GM18507 (cell line): ENCODE measurements at places on chromosomes 1 and 21.

DNA sequence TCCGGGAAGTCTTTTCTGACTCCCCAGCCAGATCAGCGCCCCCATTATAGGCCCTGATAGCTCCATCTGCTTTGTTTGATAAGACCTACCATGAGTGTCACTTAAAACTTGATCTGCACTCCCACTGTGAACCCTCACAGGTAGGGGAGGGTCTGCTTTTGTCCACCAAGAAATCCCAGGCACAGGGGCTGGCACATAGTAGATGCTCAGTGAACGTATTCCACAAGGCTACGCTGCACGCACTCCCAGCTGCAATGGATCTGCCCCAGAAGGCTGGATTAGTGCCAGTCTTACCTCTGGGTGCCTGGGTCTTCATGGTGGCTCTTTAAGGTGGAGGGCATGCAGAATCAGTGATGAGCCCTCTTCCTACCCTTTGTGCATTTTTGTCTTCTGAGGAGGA is 447.1 kb downstream of the PTPRU start:
- DNase-seq = no peak

DNA sequence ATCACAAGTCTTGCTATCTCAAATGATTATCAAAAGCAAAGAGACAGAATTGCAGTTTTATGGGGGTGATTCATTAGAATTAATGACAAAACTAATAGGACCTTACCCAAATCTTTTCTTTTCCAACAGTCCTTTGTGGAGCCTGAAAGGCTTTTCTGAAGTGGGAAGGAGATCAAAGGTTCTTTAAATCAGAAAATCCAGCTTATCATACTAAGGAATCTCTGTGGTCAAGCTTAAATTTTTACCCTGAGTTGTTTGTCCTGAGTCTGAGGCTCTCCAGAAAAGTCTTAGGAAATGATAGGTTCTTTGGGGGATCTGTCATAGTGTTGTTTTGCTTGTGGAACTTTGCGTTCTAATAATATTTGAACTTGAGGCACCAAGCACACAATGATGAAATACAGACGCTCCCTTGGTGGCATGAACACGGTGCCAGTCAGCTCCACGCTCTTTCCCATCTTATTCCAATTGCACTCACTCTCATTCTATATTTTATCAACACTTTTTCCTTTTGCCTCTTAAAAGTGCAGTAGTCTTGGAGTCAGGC is 38.0 kb upstream of the COL24A1 start:
- DNase-seq = no peak

GRCh38 chr1:180907313-180908055 is 5.2 kb upstream of the KIAA1614 start:
- no peak for DNase-seq

DNA sequence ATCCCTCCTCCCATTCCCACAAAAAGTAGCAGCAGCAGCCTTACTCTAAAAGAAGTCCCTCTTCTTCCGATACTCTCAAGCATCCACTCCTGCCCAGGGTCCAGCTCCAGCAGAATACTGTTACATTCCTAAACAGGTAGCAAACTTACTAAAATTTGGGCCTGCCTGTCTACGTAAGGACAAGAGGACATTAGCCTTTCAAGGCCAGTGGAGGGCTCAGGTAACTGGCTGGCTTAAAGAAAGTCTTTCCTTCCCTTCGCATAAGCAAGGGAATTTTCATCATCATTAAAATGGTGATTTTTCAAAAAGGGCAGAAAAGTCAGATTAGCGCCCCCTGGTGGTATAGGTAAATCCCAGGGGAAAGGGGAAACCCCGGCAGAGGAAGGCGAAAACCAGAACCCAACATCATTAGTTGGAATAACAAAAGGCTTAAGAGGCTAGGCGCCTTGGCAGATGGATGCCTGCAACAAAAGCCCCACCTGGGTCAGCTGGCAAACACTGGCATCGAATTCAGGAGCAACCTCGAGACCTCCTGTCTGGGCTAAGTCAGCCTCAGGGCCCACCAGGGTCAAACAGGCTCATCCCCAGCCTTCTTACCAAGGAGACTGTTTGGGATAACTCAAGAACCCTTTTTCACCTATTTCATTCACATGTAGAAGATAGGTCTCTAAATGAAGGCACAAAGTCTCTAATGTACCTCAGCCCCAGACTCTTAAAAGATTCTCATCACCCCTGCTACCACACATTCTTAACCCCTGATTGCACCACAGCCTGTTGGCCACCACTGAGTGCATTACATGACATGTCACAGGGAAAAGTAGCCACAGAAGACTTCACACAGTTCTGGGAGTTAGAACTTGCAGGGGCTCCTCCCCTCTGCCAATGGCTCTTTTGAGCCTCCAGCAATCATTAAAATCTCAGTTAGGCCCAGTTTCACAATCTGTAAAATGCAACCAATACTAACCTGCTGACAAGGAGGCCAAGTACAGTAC is 36.7 kb downstream of the ERI3 start:
- DNase-seq = peak; percentile 46

DNA sequence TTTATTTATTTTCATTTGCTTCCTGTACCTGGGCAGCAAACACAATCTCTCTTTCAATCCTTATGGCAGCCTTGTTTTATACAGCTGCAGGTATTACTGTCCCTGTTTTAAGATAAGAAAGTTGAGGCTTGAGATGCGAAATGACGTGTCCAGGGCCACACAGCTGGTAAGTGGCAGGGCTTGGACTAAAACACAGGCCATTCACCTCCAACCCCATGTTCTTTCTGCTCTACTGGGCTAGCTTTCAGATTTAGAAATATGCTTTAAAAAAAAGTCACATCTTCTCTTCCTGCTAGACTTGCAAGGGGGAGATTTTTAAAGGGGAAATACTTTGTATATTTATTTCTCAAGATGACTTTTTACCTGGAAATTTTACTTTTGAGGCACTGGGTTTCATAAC is 62.8 kb downstream of the CNST start:
- DNase-seq = peak; percentile 36

- no peak for DNase-seq
These were observed 77.6 kb upstream of the DNAH14 start for GRCh38 chr1:224851848-224852261.

DNA sequence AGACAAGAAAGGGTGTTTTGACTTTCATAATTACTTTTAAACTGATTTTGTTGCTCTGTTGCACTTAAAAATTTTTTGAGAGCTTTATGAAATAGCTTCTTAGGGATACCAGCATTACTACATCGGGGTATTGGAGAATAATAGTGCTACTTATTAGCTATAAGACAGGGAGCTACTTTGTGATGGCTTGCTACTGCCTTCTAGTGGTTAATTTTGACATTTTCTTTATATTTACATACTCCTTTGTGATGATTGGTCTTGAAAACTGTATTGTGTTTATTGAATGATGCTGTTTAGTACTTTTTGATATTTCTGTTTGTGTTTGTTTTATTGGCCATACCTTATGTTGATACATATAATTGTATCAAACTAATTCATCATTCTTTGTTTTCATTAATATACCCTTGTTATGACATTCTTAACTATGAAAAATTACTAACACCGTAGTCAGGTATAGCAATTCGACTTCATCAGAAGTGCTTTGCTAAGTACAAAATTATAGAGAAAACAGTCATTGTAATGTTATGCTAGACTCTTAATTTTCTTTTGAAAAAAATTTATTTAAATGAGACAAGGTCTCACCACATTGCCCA is 85.5 kb downstream of the CLIC4 start:
- DNase-seq = no peak

DNA sequence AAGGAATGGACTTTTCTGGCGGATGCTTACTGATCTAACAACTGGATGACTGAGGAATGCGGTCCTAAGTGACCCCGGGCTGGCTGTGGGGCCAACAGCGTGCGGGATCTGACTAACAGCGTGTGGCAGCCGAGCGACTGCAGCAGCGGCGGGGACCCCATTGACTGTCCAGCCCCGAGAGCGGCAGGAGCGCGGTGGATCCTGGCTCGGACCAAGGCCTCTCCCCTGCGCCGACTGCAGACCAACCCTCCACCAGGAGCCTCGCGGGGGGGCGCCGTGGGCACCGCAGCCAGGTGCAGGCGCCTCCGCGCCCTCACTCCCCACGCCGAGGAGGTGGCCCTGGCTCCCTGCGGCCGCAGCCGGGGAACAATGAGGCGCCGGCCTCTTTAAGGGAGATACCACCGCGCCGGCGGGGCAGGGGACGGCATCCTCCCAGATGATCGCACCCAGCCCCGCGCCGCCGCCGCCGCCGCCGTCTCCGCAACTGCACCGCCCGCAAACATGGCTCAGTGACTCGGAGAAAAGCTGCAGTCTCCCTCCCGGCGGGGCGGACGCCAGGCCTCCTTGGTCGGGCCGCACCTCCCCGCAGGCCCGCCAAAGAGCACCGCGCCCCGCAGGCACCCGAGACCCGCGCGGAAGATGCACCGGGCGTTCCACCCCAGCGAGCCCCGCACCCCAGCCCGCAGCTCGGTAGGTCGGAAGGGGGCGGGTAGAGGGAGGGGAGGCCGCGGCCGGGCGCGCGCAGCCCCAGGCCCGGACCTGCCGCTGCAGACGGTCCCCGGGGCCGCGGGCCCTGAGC is 694 bp upstream of the PDIK1L start:
- peak; percentile 60 for DNase-seq
